ENCODE measurements at places on chromosomes 2 and 18.

DNA sequence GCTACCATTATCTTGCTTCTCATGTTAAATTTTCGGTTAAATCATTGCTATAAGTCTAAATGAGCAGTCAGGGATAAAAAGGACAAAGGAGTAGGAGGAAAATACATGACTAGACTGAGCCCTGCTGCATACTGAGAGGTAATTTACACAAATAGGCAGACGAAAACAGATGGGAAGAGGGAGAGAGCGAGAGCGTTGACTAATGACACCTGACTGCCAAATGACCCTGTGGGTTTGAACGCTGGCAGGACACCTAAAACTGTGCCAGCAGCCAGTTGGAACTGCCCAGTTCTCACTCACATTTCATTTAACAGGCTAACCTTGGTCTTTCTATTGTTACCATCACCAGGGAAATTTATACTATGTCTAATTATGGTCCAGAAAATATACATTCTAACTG is 978.2 kb downstream of the CPS1 start:
- DNase-seq = no peak

GRCh38 chr2:219644801-219645480 is 17.5 kb downstream of the SLC4A3 start:
- DNase-seq = no peak

GRCh38 chr2:132478461-132479105 is 62.0 kb downstream of the GPR39 start:
- DNase-seq = no peak

- DNase-seq = no peak
Measured at GRCh38 chr18:62948788-62949187, 233.4 kb downstream of the PHLPP1 start.

DNA sequence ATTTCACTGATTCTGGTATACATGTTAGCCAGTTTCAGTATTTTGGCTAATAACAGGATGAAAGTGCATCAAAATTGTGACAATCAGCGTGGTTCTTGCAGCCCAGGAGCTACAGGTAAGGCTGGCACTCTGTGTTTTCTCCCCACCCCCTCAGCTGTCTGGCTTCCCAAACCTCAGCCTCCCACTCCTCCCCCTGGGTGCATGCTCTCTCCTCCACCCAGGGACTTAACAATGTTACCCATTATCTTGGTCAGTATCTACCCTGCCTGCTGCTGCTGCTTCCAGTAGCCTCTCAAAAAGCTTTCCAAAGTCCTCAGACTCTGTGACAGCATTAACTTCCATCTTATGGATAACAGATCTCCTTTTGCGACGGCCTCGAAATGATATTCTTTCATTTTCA is 41.0 kb downstream of the TRABD2A start:
- DNase-seq = no peak

DNA sequence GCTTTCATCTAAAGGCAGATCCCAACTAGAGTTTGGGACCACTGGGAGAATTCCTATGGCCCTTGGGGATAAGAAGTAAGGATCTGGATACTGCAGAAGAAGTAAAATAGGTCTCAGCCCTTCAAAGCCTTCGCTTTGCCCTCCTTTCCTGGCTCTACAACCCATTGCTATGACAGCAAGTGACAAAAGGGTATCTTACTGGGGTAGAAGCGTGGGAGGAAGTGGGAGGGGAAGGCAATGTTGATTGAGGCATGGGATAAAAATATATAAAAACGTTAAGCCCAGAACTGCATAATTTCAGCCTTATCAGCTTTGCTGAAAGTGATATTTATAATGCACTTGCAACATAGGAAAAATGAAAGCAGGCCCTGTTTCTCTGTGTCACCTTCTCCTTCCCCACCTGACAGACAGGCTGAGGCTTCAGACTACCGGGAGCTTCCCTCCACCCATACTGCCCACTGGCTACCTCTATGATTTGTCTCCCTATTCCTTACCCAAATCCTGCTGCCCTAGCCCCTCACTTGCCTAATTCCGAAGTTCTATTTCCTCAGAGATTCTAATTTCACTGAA is 14.9 kb upstream of the SOS1 start:
- no peak for DNase-seq

DNA sequence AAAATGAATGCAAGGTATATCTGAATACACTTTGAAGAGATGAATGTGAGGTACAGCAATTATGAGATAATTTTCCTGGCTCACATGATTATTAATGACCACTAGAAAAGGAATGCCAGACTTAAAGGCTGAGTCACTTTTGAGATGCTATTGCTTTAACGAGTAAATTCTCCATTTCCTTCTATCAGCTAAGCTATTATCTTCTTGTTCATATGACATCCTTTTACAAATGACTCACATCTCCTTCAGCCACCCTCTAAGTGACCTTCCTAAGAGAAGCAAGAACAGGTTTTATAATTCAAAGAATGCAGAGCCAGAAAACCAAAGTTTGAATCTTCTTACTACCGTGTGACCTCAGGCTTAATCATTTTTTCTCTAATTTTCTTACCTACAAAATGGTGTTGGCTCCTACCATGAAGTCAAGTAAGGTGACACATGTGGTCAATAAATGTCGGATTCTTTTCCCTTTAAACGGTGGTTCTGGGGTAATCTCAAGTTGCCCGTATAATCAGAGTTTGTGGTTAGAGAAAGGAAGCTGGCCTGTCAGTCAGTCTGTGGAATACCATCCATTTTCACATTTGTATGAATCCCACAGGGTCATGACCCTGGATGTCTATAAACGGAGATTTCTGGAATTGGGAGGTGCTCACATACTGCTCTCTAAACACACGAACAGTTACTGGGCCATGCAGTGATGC is 184.0 kb upstream of the PID1 start:
- no peak for DNase-seq

DNA sequence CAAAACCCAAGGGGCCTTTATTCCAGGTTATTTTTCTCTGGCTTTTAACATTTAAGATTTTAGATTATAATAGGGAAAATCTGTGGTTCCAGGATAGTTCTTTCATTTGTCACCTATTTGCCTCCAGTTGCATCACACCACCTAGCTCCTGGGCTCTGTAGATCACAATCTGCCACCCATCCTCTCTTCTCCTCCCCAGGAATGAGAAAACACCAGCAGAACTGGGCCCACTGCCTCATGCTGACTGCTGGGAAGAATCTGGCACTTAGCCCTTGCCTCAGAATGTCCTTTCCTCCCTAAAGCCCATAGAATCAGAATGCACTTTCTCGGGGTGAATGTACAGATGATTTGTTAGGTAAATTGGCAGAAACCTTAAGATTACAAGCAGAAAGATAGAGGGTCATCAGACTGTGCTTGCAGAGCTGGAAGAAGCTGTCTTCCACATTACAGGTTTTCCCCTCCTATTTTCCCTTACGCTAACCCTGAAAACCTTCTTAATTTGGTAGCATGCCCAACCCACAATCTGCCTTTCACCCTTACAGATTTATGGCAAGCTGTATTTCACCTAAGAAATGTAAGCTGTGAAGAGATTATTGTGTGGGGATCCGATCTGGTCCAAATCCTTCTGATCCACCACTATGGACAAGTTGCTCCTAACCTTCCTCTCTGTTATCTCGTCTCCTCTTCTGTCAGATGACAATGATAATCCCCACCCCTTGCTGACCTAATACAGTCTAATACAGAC is 72.6 kb downstream of the LRRC30 start:
- no peak for DNase-seq

GRCh38 chr2:238446371-238446770 is 19.6 kb downstream of the ASB1 start:
- no peak for DNase-seq

DNA sequence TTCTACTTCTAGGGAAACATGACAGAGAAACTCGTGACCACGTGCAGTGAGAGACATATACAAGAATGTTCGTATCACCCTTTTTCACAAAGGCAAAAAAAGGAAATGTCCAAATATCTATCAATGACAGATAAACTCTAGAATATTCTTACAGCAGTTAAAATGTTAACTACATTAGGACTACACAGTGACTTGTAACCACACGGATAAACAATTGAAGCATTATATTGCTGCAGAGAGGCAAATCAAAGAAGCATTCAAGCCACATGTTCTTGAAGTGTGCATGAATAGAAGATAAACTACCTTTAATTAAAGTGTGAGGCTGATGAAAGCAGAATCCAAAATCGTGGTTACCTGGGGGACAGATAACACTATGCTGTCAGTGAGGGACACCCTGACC is 935.3 kb upstream of the KLHL29 start:
- DNase-seq = no peak

- no peak for DNase-seq
Measured at GRCh38 chr2:22497789-22498188, 887.2 kb upstream of the KLHL29 start.

GRCh38 chr2:11077411-11077810 is 77.9 kb upstream of the SLC66A3 start:
- DNase-seq = no peak

- DNase-seq = peak; percentile 58
Measured at GRCh38 chr2:178796079-178796677, 11.0 kb downstream of the TTN start.

DNA sequence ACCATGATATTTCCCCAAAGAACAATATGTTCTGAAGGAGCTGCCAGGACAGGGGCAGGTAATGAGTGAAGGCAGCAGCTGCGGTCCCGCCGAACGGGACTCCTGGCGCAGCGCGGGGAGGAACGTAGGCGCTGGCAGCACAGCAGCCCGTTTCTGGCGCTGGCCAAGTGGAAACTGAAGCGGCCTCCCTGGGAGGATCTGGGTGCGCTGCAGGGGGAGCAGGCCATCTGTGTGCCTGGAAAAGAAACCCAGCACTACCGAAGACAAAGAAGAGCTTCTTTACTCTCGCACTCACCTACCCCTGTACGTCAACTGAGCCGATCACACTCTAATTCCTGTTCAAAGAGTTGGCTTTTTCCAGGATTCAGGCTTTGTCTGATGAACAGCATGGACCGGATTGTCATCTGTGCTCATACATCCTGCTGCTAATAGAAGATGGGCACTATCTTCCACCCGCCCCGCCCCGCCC is 11.8 kb downstream of the G6PC2 start:
- DNase-seq = no peak

- no peak for DNase-seq
Measured at GRCh38 chr2:203037026-203037425, 22.4 kb downstream of the NBEAL1 start.

GRCh38 chr18:70195014-70195614 is 10.4 kb downstream of the RTTN start:
- no peak for DNase-seq

- DNase-seq = no peak
Measured at GRCh38 chr2:149906886-149907285, 319.3 kb upstream of the MMADHC start.

DNA sequence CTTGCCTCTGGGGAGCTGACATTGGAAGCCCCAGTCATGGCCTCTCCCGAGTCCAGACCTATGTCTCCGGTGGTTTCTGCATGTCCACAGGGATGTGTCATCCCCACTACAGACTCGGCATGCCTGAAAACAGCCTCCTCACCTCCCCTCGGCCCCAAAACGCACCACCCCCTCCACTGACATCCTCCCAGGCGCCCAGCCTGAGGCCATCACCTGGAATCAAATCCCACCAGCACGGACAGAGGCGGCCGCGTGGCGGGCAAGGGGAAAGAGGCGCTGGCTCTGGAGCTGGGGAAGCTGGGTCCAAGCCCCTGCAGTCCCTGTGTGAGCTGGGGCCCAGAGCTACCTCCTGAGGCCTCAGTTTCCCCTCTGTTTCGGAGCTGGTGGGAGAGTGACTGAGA is 69.9 kb upstream of the SMAD7 start:
- no peak for DNase-seq

DNA sequence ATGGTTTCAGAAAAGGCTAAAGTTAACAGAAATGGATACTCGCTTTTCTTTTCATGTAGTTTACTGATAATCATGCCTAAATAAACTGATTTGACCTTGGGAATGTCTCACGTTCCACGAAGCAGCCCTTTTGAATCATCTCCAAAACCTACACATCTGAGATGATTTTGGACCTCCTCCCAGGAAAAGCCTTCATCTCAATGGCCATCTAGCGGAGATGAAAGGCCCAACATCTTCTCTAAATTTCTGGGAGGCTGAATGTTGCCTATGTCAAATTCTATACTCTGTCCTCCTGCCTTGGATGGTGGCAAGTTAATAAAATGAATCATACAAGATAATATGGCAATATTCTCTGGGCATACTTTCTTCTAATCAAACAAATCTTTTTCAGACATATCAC is 448.5 kb downstream of the ZEB2 start:
- DNase-seq = no peak

DNA sequence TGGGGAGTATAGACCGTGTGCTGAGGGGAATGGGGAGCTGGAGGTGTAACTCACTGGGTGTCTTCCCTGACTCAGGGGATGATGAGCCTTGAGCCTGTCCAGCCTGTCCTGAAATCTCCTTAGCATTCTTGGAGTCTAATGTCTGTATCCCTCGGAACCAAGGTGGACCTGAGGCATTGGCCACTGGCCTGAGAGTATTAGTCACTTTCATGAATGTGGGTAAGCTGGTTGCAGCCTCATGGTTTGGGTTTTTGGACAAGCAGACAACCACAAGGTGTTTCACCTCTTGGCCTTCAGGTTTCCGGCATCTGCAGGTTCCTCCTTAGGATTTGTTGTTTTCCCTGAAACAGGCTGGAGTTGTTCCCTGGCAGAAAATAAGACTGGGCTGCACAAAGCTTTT is 63.2 kb downstream of the PRKCE start:
- no peak for DNase-seq

GRCh38 chr2:219907011-219907365 is 279.6 kb downstream of the SLC4A3 start:
- no peak for DNase-seq

GRCh38 chr2:100800915-100801314 is 19.0 kb upstream of the NPAS2 start:
- no peak for DNase-seq

DNA sequence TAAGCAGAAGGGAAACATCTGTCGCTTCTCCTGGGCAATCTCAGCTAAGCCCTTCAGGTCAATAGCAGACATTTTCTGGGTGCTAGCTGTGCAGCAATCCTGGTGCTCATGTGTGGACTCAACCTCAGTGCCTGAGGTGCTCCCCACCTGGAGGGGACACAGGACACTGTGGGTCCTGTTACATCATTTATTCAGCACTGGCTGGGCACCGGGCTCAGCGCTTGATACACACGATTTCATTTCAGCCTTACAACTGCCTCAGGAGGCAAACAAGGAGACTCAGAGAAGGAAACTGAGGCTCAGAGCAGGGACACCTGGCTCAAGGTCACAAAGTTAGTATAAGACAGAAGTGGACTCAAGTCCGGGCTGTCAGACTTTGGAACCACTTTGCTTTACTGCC is 46.7 kb downstream of the MARCO start:
- no peak for DNase-seq

GRCh38 chr2:224036731-224037361 is 2.2 kb downstream of the SERPINE2 start:
- no peak for DNase-seq

GRCh38 chr2:45105050-45105582 is 95.9 kb upstream of the SIX2 start:
- DNase-seq = no peak

Data from inflammatory macrophage (primary cell).